ENCODE measurements at places on chromosomes 1 and 21. TPM values are rescaled to one million over a fixed set of nuclear protein-coding genes. Genes with fewer than 3 reads are reported as not detected.

The CAPN8 gene
- total RNA-seq: 1.1 TPM

The PLA2G2D gene
- total RNA-seq: not detected

The PADI3 gene
- total RNA-seq: not detected

The IFI44 gene
- 53.9 TPM for total RNA-seq

The CLCC1 gene
- total RNA-seq: 19.7 TPM

The ADAM30 gene
- not detected for total RNA-seq

The PPP2R5A gene
- total RNA-seq: 64.6 TPM

The C1orf21 gene
- 0.59 TPM for total RNA-seq

The ARHGEF10L gene
- total RNA-seq: not detected

The GBP2 gene
- 233 TPM for total RNA-seq

DNA sequence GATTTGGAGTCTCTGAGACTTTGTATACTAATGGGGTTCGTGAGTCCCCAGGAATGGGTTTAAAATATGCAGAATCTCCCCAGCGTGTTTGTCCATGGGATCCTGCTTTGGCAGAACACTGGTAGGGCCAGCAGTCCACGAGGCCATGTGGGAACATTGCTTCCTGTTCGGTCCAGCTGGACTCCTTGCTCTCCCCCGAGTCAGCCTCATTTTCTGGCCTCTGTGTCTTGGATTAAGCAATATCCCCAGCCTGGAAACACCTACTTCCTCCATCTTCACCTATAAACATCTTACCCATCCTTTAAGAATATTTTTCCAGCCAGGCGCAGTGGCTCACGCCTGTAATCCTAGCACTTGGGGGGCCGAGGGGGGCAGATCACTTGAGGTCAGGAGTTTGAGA is 142.4 kb downstream of the NAV1 start:
- DNase-seq: no peak

GRCh38 chr21:35511696-35512162 is 462.6 kb upstream of the RUNX1 start:
- no peak for DNase-seq

DNA sequence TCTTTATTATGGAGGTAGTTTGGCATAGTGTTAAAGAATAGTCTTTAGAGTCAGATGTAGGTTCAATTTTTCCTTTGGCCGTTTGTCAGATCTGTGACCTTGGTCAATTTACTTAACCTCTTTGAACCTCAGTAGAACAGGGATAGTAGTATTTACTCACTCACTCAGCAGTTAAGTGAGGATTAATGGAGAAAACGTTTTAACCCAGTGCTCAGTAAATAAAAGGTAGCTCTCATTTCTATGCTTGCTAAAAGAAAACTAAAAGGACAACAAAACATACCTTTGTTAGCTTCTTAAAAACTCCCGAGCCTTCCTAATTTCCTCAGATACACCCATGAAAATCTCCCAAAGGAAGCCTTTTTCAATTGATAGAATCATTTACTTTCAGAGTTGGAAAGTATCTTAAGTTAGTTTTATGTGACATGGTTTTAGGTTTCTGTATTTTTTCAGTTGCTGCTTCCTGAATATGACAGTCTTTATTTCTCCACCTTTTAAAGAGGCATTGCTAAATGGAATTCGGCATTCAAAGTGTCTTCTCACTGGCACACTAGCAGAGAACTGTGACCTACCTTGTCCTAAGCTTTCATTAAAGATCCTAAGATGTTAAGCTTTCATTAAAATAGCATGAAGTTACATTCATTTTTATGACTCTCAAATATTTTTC is 7.8 kb downstream of the ABCD3 start:
- no peak for DNase-seq

- DNase-seq: no peak
Measured at GRCh38 chr21:16441789-16442188, 712.0 kb downstream of the USP25 start.

GRCh38 chr1:202553560-202554038 is 156.7 kb downstream of the SYT2 start:
- DNase-seq: no peak

GRCh38 chr1:21721295-21721985 is 52.3 kb upstream of the RAP1GAP start:
- DNase-seq: no peak

DNA sequence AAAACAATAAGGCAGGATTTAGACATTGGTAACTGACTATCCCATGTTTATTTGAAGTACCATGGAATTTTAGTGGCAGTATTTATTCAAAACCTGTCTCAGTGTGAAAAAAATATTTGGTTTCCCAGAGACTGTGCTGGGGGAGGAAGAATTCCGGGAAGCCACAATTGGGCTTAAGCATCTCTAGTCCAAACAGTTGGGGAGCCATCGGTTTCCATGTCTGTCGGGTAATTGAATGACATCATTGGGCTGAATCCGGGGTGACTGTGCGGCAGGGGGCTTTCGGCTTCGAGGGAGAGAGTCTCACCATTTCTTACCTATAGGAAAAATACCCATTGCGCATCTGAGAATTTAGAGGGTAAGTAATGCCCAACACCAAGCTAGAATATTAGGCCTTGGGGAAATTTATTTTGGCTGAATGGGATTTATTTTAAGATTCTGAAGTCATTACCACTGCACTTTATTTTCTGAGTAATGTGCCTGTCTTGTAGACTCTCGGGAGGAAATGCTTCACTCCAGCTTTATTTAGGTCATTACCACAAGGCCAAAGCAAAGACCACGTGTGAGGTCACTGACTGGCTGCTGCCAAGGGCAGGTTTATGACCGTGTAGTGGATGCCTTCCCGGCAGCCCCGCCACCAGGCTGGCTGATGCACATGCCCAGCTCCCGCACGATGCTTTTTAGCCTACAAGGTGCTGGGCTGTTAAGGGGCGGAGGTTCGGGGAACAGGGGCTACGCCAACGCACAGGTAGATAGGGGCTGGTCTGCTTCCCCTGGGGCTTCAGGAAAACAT is 23.1 kb upstream of the UMODL1 start:
- no peak for DNase-seq

GRCh38 chr21:37385179-37385765 is 18.7 kb downstream of the DYRK1A start:
- no peak for DNase-seq

DNA sequence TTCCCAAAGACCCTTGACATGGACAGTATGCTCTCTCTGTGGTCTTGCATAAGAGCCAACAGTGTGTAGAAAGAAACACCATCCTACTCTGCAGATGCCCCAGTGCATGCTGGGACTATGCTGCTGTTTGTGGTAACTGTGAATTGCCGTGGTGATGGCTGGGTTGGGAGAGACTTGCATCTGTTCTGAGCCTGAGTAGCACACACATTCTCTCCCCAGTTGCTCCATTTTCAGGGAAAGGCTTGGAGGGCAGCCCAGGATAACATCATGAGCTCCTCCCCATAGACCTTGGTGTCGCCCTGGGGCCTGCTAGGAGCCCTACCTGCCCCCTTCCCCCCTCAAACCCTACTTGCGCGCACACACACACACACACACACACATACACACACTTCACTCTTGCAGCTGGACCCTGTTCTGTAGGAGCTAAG is 120.9 kb upstream of the IPO9 start:
- no peak for DNase-seq

GRCh38 chr1:24501371-24502064 is 1.1 kb upstream of the RCAN3 start:
- DNase-seq: peak; percentile 82

DNA sequence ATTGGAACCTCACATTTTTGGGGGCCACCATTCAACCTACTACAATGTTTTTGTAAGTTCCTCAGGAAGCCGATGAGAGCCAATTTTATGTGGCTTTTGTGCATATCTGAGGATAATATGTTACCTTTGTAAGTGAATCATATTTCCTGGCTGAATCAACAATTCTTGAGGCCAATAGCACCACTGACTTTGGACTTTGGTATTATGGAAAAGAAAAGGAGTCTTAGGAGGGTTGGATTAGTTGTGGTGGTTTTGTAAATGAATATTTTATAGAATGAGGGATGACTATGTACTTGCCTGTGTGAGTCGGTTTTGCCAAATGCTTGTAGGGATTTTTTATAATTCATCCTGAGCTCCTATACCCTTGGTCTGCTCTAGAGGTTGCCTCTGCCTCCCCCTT is 181.5 kb upstream of the HMGB4 start:
- DNase-seq: no peak

GRCh38 chr1:199279872-199280645 is 641.2 kb downstream of the PTPRC start:
- DNase-seq: no peak

- DNase-seq: no peak
Measured at GRCh38 chr1:14647777-14648176, 49.3 kb downstream of the KAZN start.

DNA sequence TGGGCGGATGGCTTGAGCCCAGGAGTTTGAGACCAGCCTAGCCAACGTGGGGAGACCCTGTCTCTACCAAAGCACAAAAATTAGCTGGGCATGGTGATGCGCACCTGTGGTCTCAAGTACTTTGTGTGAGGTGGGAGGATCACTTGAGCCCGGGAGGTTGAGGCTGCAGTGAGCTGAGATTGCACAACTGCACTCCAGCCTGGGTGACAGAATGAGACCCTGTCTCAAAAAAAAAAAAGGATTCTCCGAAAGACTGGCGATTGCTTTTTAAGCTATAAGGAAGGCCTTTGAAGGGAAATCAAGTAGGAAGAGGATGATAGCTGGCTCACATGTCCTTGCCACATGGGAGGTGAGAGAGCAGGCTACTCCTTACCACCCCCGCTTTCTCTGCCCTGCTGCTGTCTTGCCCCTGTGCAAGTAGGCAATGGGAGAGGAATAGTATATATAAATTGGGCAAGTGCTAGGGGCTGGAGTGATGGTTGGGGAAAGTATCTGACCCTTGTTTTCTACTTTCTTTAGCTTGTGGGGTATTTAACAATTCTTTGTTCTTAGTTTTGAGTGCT is 3.8 kb upstream of the LAMTOR5 start:
- DNase-seq: no peak

DNA sequence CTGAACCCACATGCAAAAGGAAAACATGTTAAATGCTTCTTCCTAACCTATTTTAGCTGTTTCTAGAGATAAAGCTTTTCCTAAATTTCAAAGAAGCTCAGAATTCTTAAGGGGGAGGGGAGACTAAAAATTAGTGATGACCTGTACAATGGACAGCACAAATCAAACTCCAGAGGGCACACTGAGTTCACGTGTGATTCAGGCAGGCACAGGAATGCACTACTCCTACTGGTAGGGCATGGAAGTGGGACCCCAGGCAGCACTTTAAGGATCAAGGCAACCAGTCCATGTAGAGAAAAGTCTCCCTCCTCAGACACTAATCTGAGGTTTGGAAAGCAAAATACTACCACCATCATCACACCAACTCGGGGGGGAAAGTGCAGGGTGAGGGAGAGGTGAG is 31.3 kb upstream of the CLCA4 start:
- no peak for DNase-seq

DNA sequence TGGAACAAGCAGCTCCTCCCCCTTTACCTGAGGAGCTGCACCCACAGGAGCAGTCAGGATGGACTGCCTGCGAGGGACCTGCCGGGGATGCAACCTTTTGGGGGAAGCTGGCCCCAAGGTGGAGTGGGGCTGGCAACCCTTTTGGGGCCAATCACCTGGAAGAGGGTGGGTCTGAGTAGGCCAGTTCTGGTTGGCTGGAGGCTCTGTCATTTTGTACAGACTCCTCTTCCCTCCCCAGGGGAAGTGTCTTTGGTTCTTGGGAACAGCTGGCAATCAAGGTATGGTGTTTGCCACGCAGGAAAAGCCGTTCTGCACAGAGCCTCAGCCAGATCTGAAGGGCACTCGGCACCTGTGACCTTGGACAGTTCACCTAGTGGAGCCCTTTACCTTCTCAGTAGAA is 280 bp upstream of the A3GALT2 start:
- DNase-seq: no peak

DNA sequence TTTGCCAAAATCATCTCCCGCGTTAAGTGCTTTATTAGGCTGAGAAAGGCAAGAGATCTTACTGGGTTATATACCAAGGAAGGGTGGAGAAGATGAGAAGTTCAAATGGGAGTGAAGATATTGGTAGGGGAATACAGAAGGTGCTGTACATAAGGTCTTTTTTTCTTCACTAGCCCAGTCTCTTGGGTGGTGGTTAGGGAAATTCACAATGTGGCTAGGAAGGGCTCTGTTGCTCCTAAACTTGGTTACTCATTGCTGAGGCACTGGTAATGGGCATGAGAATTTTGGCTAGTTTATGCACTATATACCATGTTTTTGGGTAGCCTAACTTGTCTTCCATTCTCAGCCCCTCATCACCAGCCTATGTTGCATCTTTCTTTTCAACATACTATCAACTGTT is 50.6 kb downstream of the LHX4 start:
- no peak for DNase-seq

GRCh38 chr1:32062867-32063230 is 9.9 kb upstream of the TMEM39B start:
- DNase-seq: no peak

GRCh38 chr1:26959722-26960624 is at the start of gene KDF1:
Gene KDF1 (minus strand): TSS chr1:26960468. CDS start chr1:26952380, 8,088 bp downstream.
- DNase-seq: peak; percentile 60

DNA sequence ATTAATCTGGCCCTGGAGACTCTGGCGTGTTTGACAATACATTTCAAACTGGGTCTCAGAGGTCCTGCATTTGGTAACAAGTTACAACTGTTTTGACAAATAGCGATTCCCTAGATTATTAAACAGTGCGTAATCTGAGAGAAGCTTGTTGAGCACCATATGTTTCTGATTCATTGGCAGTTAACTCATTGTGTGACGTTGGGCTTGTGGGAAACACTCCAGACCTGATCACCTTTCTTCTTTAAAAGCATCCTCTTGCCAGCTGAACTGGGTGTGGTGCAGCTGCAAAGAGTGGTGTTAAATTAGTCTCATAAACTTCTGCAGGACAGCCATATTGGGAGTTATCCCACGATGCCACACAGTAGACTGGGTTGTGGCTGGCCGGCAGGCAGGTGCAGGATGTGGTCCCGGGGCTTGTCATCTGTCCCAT is 82.7 kb downstream of the CDC7 start:
- peak; percentile 18 for DNase-seq

- DNase-seq: peak; percentile 76
Measured at GRCh38 chr1:185670187-185670627, 64.0 kb upstream of the HMCN1 start.

DNA sequence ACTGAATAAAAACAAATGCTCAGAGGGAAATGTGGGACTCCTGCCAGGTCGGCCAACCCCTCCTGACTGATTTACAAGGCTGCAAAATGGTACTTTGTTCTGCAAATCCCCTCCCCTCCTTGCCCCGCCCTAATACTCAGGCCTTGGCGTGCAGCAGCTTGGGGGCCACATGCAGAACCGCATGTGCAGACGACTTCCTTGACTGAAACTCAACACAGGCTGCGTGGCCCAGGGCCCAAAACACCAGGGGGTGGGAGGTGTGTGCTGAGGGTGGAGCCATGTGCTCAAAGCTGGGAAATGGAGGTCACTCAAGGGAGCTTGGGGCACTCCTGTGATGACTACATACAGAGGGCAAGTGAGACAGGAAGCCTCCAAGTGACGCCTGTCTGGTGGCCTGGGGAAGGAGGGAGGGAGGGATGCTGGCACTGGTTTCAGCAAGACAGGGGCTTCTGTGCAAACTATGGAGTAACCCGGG is 87.2 kb downstream of the MRPL37 start:
- DNase-seq: peak; percentile 94
